ENCODE measurements at places on chromosomes 5 and 9.

DNA sequence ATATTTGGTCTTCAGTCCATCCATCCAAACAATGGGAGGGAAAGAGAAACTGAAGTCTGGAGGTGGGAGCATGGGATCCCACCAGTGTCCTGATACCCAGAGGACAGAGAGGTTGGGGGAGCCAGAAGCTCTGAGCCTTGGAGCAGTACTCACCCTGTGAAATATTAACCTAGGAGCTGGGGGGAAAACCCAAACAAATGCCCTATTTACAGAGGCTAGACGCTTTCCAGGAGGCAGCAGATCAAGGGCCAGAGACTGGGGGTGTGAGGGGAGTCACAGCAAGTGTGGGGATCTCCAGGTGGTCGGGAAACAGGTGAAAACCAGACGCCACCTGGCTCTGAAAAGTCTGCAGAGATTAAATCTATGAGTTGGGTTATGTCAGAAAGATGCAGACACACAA lies 6.2 kb downstream of the ZER1 start:
- DNase-seq, result no peak

DNA sequence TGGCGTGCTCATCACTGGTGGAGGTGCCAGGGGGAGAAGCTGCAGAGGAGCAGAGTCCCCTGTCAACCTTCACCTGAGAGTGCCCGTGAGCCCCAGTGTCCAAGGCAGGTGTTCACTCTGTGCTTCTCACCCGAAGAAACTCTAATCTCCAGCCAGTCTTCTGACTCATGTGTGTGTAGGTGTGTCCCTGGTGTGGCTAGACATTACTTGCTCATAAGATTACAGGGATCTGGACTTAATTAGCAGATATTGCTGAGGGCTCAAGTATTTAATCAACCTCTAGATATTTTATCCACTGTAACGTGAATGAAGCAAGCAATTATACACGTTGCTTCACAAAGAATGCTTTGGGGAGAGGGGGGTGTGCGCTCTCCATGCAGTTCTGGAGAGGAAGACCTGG lies 72.5 kb downstream of the MED10 start:
- DNase-seq, result no peak

DNA sequence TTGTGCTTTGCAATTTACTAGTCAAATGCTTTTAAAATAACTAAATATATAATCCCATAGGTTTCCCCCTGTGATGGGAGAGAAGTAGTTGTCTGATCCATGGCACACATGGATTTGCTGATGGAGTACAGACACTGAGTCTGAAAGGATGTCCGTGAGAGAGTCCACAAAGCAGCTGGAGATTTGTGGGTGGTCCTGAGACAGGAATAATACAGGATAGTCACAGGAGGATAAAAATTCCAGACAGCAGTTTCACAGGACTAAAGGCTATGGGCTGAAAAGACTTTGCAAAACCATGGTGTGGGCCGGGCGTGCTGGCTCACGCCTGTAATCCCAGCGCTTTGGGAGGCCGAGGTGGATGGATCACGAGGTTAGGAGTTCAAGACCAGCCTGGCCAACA lies 58.7 kb upstream of the ZFR start:
- DNase-seq, result no peak

DNA sequence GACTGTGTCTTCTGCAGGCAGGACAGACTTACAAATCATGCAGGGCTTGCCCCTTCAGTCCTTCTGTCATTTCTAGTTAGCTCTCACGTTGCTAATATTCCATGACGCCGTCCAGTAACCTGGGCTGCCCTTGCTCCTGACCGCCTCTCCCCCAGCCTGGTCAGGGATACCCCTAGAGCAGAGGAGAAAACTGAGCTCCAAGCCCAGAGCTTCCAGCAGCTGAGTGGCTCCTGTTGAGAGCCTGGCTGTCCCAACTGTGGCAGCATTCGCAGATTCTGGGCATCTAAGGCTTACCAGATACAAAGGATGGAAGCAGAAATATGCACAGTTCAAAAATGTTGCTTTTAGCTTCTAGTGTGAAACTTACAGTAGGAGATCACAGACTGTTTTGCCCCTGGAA lies 185.2 kb downstream of the CD180 start:
- DNase-seq, result no peak

DNA sequence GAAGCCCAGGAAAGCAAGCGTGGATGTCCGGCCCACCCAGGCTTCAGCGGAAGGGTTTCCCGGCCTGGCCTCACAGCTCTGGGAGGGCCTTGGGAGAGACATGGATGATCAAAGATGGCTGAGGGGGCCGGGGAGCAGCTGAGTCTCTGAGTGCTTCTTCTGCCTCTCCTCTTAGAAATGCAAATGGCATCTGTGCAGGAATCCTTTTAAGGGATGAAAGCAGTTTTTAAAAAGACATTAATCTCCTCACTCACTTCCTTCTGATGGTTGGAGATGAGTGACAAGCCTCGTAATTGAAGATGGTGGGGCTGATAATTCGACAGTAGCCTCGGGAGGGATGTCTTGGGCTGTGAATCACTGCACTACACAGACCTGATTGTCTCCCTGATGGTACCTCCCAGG lies 24.3 kb upstream of the PITX1 start:
- DNase-seq, result no peak

DNA sequence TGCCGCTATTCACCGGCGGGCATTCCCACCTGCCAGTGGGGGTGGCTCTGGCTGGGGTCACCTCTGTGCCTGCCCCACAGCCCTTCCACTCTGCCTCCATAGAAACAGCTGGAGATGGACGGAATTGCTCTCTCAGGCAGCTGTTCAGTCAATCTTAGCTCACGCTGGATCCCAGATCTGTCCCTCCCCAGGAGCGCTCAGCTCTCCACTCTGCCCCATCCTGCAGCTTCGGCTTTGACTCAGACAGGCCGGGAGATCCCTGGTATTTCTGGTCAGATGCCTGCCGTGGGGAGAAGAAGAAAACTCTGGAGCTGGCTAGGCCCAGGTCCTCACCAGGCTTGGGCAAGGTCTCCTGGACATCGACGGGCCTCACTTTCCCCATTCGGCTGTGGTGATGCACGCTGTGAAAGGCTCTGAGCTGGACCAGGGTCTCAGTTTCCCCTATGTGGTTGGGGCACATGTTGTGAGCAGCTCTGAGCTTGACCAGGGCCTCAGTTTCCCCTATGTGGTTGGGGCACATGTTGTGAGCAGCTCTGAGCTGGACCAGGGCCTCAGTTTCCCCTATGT lies 7.6 kb upstream of the SLC9A3 start:
- DNase-seq, result peak; percentile 18

DNA sequence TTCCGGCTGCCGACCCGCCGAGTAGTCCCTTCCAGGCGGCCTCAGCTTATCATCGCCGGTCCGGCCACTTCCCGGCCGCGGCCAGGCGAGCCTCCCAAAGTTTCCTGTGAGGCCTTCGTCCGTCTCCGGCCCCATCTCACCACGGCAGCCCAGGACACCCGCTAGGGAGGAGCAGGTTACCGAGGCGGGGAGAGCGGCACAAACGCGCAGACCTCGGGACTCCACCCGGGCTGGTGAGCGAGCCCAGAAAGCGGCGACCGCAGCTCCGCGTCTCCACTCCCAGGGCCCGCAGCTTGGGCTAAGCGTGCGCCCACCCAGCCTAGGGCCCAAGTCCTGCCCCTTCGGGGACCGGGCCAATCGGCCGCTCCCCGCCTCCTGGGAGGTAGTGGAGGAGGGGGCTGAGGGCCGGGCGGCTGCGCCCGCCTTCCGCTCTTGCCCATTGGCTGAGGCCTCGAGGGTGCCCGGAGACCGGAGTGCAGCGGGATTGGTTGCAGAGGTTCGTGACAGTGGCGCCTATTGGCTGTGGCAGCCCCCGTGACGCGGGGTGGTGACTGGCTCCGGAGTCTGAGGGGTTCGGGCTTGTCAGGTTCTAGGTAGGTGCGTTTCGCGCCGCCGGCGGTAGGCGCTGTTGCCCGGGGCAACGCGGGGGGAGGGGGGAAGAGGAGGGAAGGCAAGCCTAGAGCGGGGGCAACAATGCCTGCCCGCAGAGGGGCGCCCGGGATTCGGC lies 867 bp downstream of the FER start:
- DNase-seq, result peak; percentile 95

GRCh38 chr5:141489841-141490240 lies 960 bp downstream of the PCDHGC5 start:
- DNase-seq, result no peak

DNA sequence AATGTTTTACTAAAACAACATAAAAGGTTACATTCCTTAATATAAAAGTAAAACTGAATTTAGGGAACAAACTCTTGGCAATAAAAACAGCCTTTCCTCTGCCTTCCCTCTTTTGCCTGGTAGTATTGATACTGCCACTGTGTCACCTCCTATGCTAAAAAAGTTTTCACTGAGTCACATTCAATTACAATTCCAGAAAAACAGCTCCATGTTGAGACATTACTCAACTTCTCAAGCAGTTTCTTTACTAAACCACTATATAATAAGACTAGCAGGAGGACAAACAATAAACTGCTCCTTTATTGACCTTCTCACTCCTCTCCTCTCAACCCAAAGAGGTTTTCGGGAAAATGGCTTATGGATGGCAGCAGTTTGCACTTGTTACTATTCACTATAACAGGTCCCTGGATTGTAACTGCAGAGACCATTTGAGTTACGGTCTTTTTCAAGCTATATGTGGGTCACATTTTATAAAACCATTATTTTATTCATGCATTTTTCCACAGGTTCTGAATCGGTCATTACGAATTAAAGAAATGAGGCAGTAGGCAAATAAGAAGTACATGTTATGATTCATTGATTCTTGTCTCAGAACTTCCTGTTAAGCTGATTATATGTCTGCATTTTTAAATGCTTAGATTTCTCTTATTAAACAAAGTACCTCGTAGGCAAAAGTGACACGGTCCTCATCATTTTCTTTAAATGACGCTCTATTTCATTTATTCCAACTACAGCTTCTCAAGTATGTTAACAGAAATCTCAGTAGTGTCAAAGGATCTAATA lies 2.1 kb downstream of the ZDHHC21 start:
- DNase-seq, result no peak

GRCh38 chr9:17116400-17116837 lies 18.4 kb upstream of the CNTLN start:
- DNase-seq, result no peak

GRCh38 chr5:121152411-121152810 lies 688.3 kb downstream of the PRR16 start:
- DNase-seq, result no peak

DNA sequence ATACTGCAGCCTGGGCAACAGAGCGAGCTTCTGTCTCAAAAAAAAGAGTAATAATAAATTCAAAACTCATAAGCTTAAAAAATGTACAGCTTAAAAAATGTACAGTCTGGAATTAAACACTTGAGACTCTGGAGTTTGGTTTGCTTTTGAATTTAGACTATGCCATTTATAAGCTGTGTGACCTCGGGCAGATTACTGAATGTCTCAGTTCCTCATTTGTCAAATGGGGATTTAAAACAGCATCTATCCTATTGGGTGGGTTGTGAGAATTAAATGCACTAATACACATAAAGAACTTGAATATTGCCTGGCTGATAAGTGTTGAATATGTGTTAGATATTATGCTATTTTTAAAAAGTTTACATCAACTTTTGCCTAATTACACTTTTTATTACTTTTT lies 98.4 kb downstream of the SCAMP1 start:
- DNase-seq, result no peak

GRCh38 chr9:90966480-90967144 lies 165.0 kb downstream of the SYK start:
- no peak for DNase-seq

DNA sequence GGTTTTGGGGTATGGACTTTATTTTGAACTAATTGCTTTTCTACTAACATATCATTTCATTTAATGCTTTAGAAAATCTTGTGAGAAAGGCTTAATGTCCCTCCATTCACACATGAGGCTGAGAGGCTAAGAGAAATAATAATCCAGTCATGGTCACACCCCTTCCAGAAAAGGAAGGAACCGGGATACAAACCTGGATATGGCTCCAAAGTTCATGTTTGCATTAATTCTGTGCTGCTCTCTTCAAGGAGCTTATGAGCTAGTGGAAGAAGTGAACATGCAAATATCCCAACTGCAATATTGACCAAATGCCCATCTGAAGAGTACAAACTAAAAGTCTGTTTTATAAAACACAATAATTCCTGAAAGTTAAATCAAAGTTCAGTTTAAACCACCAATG lies 732.1 kb upstream of the RIOK2 start:
- DNase-seq, result no peak

- DNase-seq, result no peak
These were observed 52.7 kb downstream of the NDUFAF2 start for GRCh38 chr5:60997721-60998120.

DNA sequence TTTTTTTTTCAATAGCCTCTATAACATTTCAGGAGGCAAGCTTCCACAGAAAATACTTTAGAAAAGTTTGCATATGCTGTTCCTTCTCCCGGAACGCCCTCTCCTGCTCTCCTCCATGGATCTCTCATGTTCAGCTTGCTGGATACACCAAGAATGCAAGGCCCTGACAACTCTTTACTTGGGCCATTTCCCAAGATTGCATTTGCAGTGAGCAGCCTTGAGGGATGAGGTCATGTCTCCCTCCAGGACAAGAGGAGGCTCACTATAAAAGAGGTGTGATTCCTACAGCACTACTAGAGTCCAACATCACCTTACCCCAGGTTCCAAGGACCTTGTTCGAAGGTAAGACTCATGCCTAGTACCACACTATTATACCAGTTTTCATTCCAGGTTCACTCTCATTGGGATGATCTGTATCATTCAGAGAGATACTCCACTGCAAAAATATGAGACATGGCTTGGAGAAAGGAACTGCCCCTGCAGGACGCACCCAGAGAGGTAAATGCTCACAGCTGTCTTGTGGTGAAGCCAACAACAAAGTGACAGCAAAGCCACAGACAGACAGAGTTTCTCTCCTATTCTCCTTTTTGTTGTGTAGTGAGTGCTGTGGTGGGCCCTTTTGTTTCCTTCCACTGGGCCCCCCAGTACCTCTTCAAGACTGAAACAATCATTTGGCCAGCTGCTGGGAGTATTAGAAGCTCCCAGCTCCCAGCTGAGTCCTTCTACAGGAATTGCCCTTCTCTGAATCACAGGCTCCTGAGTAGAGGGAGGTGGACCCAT lies 151.7 kb upstream of the ZNF366 start:
- no peak for DNase-seq

DNA sequence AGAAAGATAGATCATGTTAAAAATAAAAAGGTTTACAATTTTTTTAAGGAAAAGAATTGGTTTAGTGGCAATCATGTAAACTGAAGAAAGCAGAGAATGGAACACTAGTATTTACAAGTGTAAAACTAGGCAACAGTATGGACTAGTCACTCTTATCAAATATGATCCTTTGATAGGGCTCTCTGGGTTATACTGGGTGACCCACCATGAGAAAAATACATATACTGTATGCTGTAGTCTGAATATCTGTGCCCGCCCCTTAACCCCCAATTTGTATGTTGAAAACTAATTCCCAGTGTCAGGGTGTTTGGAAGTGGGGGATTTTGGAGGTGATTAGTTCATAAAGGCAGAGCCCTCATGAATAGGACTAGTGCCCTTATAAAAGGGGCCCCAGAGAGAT lies 236.8 kb upstream of the TARS1 start:
- no peak for DNase-seq
